ENCODE measurements at places on chromosomes 11 and 22. TPM values are rescaled to one million over a fixed set of nuclear protein-coding genes. Genes with fewer than 3 reads are reported as not detected.
A peak's percentile ranks its signal among the peaks of the same experiment; 100 is the strongest.

GRCh38 chr11:22903782-22904181 lies 43.5 kb upstream of the CCDC179 start:
- ATAC-seq: no peak

DNA sequence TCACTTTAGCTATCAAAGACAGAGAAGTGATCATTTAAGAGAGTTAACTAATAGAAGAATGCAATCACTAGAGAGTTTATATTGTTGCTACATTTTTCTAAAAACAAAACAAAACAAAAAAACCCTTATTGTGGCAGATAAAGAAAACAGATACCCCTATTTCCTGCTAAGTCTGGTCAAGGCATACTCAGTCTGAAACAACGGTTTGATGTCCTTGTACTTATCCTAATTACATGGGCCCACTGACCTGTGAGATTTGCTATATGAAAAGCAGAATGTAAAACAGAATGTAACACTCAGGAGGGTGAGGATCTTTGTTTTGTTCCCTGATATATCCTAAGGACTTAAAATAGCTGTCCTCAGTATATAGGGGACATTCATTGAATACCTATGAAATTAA lies 24.6 kb downstream of the MAML2 start:
- no peak for ATAC-seq

The CDC42BPG gene
- 20.5 TPM for total RNA-seq

DNA sequence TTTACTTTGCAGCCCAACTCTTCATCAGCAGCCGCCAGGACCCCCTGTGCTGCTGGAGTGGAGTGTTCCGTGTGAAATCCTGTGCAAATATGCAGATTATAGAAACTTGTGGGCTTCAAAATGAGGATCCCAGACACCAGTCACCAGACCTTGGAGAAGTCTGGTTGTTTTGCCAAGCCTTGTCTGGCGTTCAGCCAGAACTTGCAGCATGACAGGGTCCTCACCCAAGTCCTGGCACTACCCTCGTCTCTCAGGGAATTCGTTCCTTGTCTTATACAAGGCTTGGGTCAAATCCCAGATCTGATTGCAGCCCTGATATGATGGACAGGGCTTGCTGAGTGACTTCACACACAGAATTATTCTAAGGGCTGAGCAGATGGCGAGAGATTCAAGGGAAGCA lies 18.9 kb downstream of the SHISAL1 start:
- ATAC-seq: no peak

The ANGPTL5 gene
- total RNA-seq: not detected

The CALCA gene
- not detected for total RNA-seq

The OR2AG2 gene
- 0.04 TPM for total RNA-seq

The LRRC32 gene
- total RNA-seq: 9.0 TPM

DNA sequence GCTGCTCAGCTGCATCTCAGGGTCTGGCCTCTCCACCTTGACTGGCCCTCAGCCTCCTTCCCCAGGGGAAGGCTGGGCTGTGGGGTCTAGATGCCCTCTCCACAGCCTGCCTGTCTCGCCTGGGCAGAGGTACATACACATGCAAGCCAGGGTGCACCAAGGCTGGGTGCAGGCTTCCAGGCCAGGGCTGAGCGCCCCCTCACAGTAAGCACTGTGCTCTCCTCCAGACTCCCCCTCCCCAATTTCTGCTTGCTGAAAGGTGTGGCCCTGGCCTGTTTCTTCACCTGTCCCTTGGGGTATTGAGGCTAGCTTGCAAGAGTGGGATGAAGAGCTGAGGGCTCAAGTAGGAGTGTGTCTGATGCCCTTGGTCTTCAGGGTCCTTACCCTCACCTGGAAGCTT lies 22.5 kb downstream of the RELT start:
- ATAC-seq: no peak

The RFPL3 gene
- not detected for total RNA-seq

DNA sequence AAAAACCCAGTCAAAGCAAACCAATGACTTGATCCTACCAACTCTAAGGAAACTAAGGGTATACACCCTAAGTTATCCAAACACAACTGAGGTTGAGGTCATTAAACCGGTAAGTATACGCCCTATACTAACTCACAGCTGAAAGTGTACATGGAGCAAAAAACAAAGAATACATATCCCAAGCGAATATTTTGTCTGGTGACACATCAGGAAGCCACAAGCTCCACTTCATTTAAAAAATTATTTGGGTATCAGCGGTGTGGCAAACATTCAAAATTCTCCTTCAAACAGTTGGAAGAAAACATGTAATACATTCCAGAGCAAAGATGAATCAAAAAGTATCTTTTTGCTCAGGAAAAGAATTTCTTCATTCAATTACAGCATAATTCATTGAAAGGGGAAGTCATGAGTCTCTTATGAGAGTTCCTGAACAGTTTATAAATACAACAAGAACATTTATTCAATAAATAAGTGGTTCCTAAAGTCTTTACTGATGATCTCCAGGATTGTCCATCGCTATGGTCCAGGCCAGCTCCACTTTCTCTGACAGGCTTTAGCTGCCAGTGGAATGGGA lies 4.5 kb upstream of the JAML start:
- ATAC-seq: peak; percentile 40

GRCh38 chr22:23536821-23537345 lies 43.2 kb downstream of the IGLL1 start:
- no peak for ATAC-seq

- ATAC-seq: no peak
Observed at GRCh38 chr22:47355776-47356510, 593.5 kb downstream of the TBC1D22A start.

DNA sequence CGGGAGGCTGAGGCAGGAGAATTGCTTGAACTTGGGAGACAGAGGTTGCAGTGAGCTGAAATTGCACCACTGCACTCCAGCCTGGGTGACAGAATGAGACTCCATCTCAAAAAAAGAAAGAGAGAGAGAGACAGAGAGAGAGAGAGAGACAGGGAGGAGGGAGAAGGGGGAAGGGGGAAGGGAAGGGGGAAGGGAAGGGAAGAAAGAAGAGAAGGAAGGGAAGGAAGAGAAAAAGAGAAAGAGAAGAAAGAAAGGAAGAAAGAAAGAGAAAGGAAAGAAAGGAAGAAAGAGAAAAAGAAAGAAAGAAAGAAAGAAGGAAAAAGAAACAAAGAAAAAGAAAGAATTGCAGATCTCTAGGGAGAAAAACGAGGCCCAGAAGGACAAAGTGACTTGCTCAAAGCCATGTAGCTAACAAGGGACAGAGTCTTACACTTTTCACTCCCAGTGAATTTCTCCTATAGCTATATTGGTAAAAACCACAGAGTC lies 73.8 kb upstream of the BIRC3 start:
- ATAC-seq: no peak

DNA sequence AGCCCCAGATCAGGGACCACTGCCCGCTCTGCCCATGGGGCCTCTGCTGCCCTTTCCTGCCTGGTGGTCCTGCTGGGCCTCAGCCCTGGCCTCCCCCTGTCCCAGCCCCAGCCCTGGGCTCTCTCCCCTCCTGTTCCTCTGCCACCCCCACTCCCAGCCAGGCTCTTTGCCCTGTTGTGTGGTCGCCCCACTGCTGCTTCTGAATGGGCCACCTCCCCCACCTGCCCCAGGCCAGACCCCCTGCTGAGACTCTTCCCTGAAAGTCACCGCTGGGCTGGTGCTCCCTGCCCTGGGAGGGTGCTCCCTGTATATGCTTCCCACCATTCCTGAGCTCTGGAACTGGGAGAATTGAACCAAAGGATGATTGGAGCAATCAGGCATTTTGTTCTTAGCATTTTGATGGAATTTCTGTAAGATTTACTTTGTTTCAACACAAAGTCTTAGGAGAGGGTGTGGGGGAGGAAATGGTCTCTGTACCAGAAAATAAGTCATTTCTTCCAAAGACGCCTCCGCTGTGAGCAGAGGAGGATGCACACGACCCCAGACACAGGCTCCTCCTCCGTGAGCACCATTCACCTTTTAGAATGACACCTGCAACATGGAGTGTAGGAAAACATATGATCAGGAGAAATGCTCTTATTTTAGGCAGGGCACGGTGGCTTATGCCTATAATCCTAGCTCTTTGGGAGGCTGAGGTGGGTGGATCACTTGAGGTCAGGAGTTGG lies 5.2 kb downstream of the APOBEC3B start:
- no peak for ATAC-seq

The AGBL2 gene
- 1.1 TPM for total RNA-seq

- ATAC-seq: no peak
Observed at GRCh38 chr11:38680746-38681145, 2082.7 kb upstream of the RAG2 start.

The NRIP3 gene
- total RNA-seq: 0.80 TPM

The CBX7 gene
- 4.5 TPM for total RNA-seq

The ZNF214 gene
- 0.88 TPM for total RNA-seq

GRCh38 chr11:15843309-15843872 lies 513.0 kb downstream of the SOX6 start:
- no peak for ATAC-seq

The ARHGAP8 gene
- 8.9 TPM for total RNA-seq

- ATAC-seq: no peak
Observed at GRCh38 chr11:91156041-91156440, 933.2 kb upstream of the CHORDC1 start.

DNA sequence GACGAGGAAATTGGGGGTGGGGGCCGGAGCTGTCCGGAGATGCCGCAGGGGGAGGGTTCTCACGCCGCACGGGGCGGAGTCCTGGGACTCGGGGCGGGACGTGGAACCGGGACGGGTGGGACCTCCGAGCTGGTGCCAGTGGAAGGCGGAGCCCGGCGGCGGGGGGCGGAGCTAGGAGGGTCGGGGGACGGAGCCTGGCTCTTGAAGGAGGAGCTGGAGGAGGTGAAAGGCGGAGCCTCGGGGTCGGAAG lies 271 bp downstream of the FKBP2 start:
- ATAC-seq: peak; percentile 79

- ATAC-seq: no peak
Observed at GRCh38 chr11:58888579-58888978, 44.1 kb upstream of the GLYATL2 start.

The RIMBP3C gene
- 0.04 TPM for total RNA-seq

The PSMD13 gene
- 81.8 TPM for total RNA-seq

The OR51I1 gene
- total RNA-seq: not detected

- ATAC-seq: no peak
Observed at GRCh38 chr11:2708151-2708581, 8.4 kb upstream of the KCNQ1OT1 start.

The C22orf15 gene
- not detected for total RNA-seq

The OR5J2 gene
- total RNA-seq: not detected

DNA sequence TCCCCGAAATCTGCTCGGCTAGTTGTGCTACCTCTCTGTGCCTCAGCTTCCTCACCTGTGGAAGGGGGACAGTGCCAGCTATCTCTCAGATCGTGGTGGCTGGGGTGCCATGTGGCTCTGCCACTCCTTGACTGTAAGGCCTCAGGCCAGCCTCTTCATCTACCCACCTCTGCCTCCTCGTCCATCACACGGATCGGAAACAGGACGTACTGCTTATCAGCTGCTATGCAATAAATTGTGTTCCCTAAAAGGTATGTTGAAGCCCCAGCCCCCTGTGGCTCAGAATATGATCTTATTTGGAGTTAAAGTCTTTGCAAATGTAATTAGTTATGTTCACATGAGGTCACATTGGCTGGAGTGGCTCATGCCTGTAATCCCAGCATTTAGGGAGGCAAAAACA lies 7.8 kb downstream of the PPM1F start:
- ATAC-seq: no peak

The LRRC74B gene
- total RNA-seq: 0.20 TPM

The C11orf86 gene
- total RNA-seq: not detected

DNA sequence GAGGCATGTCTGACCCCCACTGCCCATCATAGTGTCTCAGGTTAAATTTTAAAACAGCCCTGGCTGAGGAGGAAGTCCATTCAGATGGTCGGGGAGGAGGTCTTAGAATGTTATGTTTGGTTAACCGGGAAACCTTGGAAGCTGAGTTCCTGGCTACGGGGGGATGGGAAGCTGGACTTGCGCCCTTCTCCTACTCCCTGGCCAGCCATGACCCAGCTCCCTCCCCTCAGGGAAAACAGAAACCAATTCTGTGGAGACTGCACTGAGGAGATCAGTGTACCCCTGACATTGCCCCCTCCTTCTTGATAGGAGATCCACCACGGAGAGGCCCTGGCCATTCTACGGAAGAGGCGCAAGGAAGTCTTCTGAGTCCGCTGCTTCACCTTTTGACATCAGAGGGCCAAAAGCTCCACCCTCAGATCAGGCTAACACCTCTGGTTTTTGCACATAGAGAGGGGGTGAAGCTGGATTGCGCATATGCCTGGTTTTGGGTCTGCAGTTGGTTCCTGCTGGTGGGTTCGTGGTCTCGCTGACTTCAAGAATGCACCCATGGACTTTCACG lies 2.7 kb upstream of the KRTAP5-9 start:
- ATAC-seq: no peak

DNA sequence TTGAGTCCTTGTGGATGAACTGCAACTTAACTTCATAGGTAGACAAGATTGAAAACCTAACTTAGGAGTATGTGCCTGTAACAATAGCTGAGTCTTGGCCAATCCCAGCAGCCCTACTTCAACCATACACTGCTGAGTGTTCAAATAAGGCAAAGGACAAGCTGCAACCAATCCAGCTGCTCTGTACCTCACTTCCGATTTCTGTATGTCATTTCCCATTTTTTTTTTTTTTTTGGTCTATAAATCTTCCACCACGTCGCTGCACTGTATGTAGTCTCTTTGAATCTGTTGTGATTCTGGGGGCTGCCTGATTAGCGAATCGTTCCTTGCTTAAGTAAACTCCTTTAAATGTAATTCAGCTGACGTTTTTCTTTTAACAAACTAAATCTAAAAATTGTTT lies 35.4 kb upstream of the FLI1 start:
- ATAC-seq: no peak

The MMP12 gene
- total RNA-seq: 0.16 TPM

- no peak for ATAC-seq
Observed at GRCh38 chr22:18063306-18063705, 14.5 kb upstream of the PEX26 start.

DNA sequence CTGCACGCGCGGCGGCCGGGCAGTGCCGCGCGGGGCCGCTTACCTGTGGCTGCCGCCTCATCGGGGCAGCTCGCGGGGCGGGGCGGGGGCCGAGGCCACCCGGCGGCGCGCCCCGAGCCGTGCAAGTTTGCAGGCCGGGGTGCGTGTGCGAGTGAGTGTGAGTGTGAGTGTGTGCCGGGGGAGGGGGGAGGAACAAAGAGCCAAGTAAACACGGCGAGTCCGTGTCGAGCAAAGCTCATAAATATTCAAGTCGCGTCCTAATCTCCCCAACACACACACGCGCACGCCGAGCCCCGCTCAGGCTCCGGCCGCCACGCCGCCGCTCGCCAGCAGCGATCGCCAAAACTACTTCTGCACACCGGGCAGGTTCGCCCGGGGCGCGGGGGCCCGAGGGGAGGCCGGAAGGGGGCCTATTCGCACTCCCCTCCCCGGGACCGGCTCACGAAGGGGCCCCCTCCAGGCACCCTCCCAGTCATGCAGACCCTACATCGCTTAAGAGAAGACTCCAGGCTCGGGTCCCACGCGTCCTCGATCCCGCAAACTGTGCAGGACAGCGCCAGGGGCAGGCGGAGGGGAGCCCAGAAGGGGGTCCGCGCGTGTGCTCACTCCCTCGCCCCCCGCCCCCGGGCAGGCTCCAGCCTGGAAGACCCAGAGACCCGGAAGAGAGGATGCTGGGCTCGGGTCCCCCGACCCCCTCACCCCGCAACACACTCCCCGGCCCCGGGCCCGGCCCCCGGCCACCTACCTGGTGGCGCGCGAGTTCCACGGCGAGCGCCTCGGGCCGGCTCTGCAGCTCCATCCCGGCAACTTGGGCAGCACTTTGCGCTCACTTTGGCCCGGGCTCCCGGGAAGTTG lies 827 bp downstream of the PHF21B start:
- no peak for ATAC-seq
